ENCODE measurements at places on chromosomes 7 and 10. TPM values are rescaled to one million over a fixed set of nuclear protein-coding genes. Genes with fewer than 3 reads are reported as not detected.

GRCh38 chr10:5779730-5780129 is 33.5 kb downstream of the GDI2 start:
- DNase-seq = no peak

- no peak for DNase-seq
Observed at GRCh38 chr7:79317728-79318127, 135.7 kb downstream of the MAGI2 start.

DNA sequence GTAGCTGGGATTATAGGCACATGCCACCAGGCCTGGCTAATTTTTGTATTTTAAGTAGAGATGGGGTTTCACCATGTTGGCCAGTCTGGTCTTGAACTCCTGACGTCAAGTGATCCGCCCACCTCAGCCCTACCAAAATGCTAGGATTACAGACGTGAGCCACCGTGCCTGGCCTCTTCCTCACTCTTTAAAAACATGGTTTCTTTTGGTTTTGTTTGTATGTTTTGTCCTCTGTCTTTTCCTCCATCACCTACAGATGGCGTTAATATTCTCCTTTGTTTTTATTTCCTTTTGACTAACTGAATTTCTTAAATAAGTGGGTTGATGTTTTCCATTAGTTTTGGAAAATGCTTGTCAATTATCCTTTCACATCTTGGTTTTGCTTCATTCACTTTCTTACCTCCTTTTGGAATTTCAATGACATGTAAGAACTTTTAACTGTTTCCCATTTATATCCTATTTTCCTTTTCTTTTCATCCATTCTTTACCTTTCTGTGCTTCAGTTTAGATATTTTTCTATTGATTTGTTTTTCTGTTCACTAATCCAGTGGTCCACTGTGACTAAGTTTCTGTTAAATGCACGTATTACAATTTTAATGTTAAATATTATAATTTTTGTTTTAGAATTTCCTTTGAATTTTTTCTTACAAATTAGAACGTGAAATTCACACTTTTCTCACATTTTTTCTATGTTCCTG is 104.1 kb downstream of the ZNF467 start:
- no peak for DNase-seq

DNA sequence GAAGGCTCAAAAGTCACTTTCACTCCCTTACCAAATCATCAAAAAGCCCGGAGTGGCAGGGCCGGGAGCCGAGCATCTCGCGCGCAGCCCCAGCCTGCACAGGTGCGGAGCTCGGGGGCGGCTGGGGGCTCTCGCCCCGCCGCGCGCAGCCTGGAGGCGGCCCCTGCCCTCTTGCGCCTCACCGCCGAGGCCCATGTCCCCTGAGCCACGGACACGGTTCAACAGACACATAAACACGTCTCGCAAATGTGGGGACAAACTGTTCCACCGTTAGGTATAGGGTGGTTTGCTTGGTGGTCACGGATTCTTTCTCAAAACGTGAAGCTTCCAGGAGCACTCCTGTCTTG is 700 bp downstream of the GSAP start:
- no peak for DNase-seq

DNA sequence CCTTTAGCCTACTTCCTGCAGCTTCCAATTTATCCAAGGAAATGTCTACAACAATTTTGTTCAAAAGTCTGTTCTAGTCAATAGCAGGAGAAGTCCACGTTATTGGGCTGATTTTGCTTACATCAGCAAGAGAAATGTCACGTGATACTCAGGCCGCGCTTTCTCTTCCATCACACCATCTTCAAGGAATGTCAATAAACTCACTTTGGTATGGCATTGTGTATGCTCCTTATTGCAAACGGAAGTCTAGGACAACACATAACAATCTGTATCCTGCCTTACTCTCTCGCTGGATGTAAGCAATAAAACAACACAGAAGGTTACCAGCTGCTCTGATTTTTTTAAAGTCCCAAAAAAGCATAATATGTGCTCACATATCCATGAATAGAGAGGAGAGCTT is 17.1 kb upstream of the STK17A start:
- no peak for DNase-seq

DNA sequence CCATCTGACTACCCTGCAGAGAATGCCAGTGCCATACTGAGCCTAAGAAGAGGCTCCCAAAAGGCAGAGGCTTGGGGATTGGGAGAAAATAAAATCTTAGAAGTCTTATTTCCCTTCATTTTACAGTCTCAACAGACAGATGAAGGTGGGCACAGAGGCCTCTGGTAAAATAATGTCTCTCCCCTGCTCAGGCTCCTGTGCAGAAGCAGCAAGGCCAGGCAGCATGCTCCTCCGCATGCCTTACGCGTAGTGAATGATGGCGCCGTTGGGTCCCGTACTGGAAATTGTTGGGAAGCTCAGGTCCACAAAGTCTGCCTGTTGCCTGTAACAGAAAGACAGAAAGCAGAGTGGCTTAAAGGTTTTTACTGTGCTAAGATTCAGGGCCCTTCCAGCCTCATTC is 45.8 kb downstream of the XPNPEP1 start:
- no peak for DNase-seq

GRCh38 chr7:77330169-77330882 is 85.8 kb downstream of the GSAP start:
- DNase-seq = no peak

DNA sequence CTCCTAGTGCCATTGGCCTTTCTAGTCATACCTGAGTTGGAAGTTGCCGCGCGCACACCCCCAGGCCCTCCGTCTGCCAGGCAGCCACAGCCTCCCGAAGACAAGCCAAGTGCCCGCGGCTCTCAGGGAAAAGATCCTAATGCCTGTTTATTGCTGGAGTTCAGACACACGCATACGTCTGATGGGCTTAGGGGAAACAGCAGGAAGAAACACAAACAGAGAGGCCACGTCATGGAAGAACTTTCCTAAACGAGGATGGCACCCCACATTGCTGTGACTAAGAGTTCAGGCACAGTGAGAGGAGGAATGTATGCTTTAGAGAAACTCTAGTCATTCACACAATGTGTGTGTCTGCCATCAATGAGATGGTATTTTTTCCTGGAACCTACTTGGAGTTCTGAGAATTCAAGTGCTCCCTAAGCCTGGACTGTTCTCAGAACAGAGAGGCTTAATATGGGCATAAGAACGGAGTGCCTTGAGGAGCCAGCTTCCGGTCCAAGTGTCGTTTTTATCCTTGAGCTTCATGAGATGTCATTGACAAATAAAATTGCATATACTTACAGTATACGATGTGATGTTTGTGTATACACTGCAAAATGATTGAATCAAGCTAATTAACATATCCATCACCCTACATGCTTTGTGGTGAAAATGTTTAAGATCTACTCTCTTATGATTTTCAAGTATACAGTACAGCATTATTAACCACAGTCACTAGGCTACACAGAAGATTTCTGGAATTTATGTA is 11.6 kb upstream of the RBP3 start:
- peak; percentile 62 for DNase-seq

- DNase-seq = no peak
Observed at GRCh38 chr7:91427051-91427450, 162.8 kb downstream of the FZD1 start.

GRCh38 chr7:134910968-134911367 is 75.3 kb upstream of the AGBL3 start:
- no peak for DNase-seq

- DNase-seq = no peak
Observed at GRCh38 chr10:48970654-48971053, 31.0 kb upstream of the LRRC18 start.

GRCh38 chr10:125961743-125962142 is 65.4 kb downstream of the FANK1 start:
- DNase-seq = no peak

- DNase-seq = no peak
Observed at GRCh38 chr10:63192826-63193225, 59.7 kb downstream of the NRBF2 start.

DNA sequence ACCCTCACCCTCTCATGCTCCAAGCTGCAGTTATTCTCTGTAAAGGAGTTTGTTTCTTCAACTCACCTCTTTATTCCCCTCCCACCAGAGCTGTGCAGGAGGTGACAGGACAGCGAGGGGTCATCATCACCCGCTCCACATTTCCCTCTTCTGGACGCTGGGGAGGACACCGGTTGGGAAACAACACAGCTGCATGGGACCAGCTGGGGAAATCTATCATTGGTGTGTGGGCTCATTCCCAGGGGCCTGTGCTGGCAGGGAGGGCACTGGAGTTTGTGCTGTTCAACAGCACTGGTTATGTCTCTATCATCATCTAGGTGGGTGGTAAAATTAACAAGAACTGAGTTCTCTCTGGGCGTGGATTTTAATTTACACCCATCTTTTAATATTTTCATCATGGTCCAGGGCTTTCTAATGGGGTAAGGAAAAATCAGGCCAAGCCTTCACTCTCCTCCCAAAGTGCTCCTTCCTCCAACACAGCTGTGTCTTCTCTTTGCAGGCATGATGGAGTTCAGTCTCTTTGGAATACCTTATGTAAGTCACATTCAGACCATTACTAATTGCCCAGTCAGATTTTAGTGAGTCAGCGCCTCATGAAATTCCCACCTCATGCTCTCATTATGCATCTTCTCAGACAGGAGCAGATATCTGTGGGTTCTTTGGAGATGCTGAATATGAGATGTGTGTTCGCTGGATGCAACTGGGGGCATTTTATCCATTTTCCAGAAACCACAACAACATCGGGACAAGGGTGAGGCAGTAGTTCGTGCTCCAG is 61.6 kb downstream of the PRSS58 start:
- no peak for DNase-seq

- DNase-seq = no peak
Observed at GRCh38 chr7:24842449-24843241, 85.4 kb upstream of the GSDME start.

DNA sequence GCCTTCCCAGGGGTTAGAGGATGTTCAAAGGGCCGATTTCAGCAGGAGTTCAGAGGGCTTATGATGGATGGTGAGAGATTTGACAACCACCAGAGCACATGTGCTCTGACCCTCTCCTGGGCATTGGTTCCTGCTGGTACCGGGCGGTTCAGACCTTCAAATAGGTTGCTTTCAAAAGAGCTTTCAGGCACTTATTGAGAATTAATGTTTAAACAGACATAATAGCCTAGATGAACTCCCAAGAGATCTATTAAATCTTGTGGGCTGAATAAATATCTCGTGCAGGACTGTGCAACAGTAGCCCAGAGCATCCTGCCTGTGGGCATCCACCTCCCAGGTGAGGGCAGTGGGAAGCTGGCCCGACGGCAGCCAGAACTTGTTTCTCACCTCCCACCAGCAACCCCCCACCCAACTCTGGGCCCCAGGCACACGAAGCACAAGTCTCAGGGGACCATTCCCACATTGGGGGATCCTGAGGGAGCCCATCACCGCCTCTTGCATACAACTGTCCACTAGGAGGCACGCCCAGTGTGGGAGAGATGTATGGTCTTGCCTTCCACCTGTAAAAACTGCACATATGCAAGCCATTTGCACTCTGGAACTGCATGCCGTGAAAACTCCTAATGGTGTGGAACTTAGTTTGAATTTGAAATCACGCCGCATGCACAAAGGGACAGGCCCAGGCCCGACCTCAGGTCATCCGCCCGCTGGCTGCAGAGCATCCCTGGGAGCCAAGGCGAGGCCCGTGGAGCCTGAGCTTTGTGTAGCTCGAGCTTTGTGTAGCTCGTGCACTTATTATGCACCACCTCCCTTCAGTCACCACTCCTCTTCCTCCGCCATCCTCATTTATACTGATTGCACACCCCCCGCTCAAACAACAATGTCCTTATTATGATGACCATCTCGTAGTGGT is 147.8 kb downstream of the ADCY1 start:
- peak; percentile 86 for DNase-seq

GRCh38 chr7:18547509-18548187 is 52.1 kb downstream of the HDAC9 start:
- no peak for DNase-seq

- no peak for DNase-seq
Observed at GRCh38 chr7:2129323-2130095, 103.2 kb downstream of the MAD1L1 start.

DNA sequence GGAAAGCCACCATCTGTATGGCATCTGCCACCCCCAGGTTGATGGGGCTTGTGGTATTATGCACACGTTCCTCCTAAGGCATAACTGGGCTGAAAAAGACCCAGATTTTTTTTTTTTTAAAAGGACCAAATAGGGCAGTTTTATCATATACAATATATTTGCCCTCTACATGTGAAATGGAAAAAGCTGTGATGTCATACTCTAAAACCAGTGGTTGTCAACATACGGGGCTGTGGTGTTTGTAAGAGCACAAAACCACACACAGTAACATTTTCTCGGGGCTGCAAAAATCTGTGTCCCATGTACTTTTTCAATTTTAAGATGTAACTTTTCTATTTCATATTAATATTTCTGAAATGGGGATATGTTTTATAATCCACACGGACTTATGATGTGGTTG is 34.9 kb downstream of the FAM171A1 start:
- no peak for DNase-seq

- DNase-seq = no peak
Observed at GRCh38 chr10:95440756-95441546, 120.2 kb downstream of the SORBS1 start.

LRGUK gene
- total RNA-seq = 0.87 TPM

KCNIP2 gene
- total RNA-seq = 151 TPM

FAM237B gene
- not detected for total RNA-seq

SEMA3A gene
- 10.2 TPM for total RNA-seq

PPP1R17 gene
- total RNA-seq = not detected

EPDR1 gene
- total RNA-seq = 46.3 TPM

CD36 gene
- total RNA-seq = 2,225 TPM

CARD11 gene
- 0.42 TPM for total RNA-seq

Data from mesenteric fat pad (tissue), 1 donor.